Fibroblast of skin of left biceps (primary cell): ENCODE measurements at places on chromosomes 3 and 15.

GRCh38 chr3:109943181-109943580, 605.8 kb upstream of the DPPA4 start:
- DNase-seq = peak; percentile 13

DNA sequence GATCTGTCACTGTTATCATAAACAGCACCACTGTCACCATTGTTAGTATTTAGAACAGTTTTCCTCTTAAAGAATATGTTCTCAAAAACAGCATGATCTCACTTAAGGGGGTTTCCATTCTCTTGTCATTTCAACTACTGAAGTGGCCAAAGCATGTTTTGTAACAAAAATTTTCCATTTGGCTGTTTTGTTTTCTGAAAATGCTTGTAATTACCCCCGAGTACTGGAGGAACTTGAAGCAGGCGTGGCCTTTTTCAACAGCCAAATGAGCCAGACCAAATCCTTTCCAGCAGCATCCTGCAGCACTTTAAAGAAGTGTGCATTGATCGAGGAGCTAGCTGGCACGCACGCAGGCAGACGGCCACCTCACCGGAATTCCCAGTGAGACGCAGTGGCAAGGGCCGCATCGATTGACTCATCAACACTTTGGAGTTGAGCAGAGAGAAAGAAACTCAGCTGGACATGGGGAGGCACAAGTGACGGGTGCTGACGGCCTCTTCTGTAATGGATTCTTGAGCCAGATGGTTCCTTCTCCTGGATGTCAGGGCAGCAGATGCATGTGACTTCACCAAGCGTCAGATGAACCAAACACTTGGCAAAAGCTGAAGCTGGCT, 234.3 kb upstream of the IGF1R start:
- no peak for DNase-seq

- DNase-seq = no peak
Observed at GRCh38 chr15:68447209-68447608, 15.2 kb upstream of the ITGA11 start.

DNA sequence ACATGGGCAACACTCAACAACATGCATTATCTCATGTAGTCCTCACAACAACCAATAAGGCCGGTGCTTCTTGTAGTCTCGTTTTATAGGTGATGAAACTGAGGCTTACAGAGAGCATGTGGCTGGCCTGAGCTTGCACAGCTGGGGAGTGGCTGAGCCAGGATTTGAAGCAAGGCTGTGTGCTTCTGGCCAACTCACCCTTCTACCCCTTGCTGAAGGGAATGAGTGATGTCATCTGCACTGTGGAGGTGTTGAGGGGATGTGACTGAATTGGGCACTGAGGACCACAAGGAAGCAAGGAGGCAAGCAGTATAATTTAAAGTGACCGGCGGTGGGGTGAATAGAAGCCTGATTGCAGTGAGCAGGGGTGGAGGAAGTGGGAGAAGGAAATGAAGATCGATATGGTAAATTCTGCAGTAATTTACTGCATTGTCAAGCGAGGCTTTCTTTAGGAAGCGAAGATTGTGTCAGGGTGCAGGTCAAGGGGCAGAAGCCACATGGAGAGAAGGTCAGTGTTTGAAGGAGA, 62.3 kb downstream of the MINAR1 start:
- DNase-seq = no peak

- no peak for DNase-seq
Observed at GRCh38 chr3:127388427-127388826, 100.6 kb upstream of the PRR20G start.

GRCh38 chr3:50233176-50233575, 2.8 kb upstream of the GNAI2 start:
- DNase-seq = no peak

DNA sequence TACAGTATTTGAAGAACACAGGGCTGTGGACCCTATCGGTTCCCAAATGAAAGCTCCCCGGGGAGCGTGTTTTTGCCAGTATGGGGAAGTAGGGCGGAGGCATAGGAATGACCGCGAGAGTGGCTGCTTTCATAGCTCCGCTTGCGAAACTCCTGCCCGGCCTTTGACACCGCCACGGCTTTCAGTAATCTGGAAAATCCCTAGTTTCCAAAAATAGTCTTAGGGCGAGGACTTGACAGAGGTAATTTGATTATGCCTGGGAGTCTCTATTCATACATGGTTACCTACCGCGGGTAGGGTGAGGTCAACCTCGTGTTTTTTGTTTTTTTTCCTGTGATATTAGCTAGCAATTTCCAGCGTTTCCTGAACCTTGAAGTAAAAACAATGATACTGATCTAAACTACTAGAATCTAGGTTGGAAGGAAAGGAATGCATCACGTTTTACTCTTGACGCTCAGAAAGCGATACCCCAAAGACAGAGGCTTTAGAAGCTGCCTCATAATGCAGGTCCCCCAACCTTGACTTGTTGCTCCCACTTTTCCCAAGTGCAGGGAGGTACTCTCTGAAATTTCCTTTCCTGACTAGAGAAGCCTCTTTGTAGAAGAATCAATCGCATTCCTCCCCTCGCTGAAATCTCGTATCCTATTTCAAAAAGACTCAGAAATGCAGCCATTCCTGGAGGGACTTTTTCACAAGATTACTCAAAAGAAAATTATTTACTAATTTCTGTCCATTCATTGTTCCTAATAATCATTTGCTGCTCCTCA, 894 bp upstream of the CCNL1 start:
- peak; percentile 71 for DNase-seq

DNA sequence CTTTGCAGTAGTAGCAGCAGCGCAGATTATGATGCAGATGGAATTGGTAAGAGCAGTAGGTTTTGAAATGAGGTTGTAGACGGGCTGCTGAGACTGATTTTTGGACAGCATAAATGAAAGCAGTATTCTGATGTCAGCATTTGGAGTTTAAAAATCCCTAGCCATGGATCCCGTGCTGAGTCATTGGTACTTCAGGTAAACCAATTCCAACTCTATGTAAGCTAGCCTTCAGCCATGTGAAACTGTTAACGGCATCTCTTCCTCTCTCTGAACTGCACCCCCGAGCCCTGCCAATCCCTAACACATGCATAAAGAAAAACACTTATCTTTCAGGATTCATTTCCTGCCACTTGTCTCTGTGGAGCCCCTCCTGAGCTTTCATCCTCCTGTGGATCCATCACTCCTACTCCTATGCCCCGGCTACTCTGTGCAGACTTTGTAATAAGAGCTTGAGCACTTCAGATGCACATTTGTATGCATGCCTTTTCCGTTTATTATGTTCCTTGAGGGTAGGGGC, 119.0 kb downstream of the AKAP13 start:
- no peak for DNase-seq

DNA sequence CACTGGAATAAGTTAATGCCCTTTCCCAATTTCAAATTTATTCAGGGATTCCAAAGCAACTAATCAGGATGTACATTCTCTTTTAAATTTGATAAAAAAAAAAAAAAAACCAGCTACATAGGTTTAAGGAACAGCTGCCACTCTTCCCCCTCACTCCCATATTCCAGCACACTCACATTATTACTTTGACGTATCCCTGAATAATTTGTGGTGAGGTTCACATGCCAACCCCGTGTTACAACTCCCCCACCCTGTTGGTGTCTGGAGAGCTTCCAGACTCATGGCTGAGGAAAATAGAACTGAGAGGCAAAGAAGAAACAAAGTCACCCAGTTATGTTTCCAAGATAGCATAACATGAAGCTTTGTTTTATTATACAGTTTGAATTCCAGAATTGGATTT, 300.5 kb upstream of the MME start:
- DNase-seq = peak; percentile 60

GRCh38 chr15:77040673-77041072, 30.2 kb downstream of the TSPAN3 start:
- DNase-seq = no peak

DNA sequence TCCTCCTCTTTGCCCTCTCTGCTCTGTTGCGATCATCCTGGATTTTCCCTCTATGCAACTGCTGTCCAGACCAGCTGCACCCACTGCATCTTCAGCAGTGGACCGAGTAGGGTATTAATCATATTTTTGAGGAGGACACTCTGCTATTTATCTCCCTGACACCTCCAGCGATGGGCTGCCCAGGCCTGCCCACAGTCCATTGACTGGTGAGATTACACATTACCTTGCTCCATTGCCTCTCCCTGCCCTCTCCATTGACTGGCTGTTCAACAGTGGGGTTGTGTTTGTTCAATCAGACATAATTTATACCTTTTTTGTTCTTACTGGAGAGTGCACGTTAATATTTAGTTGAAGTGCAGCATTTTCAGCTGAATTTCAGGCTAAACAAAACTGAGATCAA, 559.3 kb upstream of the ARRDC4 start:
- DNase-seq = no peak

GRCh38 chr3:153089620-153090019, 72.4 kb upstream of the RAP2B start:
- DNase-seq = no peak

DNA sequence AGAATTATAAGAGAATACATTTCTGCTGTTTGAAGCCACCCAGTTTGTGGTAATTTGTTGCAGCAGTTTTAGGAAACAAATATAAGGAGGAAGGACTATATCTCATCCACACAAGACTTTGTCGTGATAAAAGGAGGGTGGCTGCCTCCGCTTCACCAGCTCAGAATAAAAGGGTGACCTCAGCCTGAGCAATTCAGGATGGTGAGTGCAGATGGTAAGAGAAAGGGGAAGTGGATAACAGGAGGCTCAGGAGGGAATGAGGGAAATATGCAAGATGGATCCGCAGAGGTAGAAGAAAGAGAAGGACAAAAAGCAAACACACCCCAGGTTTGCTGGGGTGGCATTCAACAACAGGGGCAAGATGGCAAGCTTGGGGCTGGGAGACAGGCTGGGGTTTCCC, 108.1 kb upstream of the TNFAIP8L3 start:
- no peak for DNase-seq

DNA sequence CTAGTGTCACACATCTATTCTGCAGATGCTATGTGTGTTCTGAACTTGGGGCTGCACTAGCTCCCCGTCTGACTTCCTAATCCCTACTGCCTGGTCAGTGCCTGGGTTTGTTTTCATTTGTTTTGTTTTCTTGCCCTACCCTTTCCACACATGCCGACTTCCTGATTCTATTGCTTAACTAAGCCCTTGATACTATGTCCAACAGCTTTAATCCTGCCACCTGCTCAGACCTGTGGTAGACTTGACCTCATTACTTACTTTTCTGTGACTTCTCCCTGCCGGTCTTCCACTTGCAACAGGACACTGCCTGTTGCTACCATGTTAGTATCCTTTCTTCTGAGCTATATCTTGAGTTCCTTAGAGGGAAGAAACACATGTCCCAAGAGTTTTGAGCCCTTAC, 39.3 kb upstream of the CEMIP start:
- DNase-seq = no peak

DNA sequence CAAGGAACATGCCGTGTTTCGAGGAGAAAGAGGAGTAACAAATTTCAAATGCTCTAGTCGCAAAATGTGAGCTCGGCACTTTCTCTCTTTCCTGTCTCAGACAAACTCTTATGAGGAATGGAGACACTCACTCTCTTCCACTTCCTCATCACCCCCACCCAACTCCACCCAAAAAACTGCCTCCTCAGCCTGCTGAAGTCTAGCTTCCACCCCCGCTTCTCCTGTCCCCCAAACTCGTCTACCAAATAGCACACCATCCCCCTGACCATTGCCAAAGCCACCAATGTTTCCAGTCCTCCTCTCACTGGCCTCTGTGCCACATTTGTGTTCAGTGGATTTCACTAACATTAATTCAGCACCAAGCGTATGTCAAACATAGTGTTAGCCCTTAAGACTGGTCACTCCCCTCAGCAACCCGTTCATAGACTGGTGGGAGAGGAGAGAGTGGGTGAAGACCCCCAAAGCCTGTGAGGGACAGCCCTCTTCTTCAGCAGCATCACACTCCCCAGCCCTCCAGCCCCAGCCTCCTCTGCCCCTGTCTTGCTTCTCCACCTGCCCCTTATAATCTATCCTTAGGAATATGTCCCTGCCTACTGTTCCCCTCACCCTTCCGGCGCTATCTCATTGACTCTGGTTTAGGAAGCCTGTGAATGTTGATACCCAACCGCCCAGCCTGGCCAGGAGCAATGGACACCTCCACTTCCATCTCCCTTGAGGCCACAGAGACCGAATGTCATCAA, 77.3 kb downstream of the FAM174B start:
- no peak for DNase-seq

DNA sequence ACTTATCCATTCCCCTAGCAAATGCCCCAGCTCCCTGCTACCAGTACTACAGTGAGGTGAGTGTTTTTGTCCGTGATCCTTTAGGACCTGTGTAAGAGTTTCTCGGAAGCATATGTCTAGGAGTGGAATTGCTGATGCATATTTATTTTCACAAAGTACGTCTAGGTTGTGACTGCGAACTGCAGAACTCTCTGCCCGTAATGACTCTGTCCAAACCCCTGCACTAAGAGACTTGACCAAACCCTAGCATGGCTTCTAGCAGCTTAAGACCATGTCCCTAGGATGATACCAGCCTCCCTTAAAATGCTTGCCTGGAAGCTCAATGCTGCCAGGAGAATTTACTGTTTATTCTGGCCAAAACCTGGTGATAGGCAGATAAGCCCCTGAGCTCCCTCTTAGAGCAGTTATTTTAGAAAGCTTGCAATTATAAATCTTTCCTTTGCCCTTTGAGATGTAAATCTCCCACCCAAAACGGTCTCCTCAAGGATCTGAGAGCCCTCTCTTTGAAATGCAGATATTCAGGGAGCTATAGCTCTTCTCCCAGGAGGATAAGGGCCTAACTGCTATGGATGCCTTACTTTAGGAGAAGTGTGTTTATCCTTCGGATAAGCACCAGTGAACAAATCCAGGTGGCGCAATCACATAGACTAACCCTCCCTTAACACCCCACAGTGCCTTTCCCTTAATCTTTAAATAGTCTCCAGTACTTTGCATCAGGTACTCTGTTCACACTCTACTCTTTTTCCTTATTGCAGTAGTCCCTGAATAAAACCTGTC, 14.7 kb upstream of the CA12 start:
- DNase-seq = no peak

GRCh38 chr3:98763076-98763475, at the start of gene ST3GAL6:
Gene ST3GAL6 (plus strand): TSS chr3:98763340. CDS start chr3:98768441, 5,101 bp downstream.
- no peak for DNase-seq

GRCh38 chr3:177426878-177427495, 229.7 kb upstream of the TBL1XR1 start:
- DNase-seq = no peak

DNA sequence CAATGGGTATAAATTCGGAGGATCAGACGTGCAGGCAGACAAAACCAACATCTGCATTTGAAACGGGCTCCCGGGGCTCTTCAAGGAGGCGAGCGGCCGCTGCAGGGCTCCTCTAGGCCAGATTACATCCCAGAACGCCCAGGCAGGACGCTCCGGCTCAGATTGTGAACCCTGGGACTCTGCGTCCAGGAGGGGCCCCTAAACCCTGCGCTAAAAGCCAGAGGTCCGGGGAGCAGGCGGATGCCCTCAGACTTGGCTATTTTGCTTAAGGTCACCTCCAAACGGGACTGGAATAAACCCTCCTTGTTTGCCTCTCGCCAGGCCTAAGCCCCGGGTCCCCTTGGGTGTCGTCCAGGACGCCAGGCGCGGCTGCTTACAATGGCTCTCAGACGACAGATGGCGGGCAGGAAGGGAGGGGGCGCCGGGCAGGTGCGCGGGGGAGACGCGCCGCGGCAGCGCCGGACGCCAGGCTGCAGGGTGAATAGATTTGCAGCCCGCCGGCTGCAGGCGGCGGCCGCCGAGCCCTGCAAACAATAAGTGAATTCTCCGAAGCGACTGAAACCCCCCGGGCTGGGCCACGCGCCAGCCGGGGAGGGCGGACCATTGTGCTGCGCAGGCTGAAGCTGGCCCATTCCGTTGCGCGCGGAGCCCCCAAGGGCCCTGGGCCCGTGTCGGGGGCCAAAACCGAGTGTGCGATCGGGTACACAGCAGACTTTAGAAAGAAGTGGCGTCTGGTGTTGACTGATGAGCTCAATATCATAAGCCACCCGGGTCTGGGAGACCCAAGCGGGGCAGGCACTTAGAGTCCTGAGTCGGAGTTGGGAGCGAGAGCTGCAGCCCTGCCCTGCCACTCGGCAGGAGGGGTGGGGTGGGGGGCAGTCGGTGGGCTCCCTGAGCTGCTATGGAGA, 32.3 kb upstream of the AMOTL2 start:
- no peak for DNase-seq
